ENCODE measurements at places on chromosomes 1 and 21.

DNA sequence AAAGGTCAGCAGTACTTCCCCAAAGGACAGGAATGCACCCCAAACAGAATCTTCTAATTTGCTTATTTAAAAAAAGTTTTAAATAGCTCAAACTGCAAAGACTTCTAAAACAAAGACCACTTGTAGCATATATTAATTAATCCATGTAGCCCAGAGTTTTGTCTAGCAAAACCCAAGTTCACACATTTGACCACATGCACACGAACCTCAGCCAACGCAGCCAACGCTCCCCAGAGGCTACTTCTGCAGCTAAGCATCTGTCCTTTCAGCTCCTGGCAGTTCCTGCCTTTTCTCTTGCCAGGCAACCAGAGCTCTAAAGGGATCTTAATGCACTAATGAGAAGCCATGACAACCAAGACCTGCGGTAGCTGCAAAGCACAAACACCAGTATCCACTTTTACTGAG lies 89.6 kb downstream of the RERE start:
- no peak for DNase-seq

- DNase-seq = peak; percentile 93
These were observed 36.6 kb upstream of the OPRD1 start for GRCh38 chr1:28775121-28775942.

DNA sequence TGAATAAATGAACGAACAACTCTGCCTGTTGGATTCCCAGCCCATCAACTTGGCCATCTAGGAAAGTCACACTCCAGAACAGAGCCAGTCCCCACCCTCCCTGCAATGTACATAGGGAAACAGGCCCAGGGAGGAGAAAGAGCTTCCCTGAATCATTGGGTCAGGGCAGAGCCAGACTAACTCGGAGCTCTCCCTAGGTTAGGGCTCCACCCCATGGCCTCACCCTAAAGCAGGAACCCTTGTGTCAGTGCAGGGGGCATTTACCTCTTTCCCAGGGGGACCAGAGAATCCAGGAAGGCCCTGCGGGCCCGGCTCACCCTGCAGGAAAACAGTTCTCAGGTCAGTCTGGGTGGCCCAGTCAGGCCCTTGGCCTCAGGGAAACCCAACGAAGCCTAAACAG lies 11.6 kb downstream of the COL9A2 start:
- no peak for DNase-seq

DNA sequence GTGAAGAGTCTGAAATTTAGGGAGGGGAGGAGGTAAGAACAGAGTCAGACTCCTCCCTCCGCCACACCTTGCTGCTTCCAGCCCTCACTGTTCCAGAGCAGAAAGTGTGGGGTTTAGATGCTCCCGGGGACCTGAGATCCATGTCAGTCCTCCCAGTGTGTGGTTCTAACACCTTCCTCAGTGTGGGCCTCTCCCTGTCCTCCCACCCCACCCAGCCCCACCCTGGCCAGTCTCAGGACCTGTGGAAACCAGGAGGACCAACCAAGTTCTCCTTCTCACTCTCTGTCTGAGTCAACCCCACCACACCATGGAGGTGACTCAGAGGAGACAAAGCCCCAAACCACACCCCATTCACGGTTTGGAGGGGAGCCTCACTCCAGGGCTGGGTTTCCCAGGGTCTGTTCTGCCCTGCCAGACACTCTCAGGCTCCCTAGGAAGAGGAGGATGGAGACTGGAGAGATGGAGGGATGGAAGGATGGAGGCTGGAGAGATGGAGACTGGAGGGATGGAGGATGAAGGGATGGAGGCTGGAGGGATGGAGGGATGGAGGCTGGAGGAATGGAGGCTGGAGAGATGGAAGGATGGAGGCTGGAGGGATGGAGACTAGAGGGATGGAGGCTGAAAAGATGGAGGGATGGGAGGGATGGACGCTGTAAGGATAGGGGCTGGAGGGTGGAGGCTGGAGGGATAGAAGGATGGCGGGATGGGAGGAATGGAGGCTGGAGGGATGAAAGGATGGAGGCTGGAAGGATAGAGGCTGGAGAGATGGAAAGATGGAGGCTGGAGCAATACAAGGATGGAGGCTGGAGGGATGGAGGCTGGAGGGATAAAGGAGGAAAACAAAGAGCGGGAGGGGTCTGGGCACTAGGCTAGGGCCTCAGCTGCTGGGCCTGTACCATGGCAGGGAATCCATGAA lies 100.9 kb upstream of the RUNX3 start:
- no peak for DNase-seq

- no peak for DNase-seq
These were observed 51.8 kb downstream of the WDR4 start for GRCh38 chr21:42827588-42827987.

GRCh38 chr1:156026588-156026987 lies 5.8 kb upstream of the SSR2 start:
- DNase-seq = no peak

DNA sequence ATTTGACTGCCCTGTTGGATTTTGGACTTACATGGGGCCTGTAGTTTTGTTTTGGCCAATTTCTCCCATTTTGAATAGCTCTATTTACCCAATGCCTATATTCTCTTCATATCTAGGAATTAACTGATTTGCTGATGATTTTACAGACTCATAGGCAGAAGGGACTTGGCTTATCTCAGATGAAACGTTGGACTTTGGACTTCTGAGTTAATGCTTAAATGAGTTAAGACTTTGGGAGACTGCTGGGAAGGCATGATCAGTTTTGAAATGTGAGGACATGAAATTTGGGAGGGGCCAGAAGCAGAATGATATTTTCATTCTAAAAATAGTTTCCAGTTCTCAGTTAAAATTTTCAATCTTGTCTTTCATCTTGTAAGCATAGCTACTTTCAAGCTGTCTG lies 222.3 kb downstream of the COP1 start:
- DNase-seq = peak; percentile 81

DNA sequence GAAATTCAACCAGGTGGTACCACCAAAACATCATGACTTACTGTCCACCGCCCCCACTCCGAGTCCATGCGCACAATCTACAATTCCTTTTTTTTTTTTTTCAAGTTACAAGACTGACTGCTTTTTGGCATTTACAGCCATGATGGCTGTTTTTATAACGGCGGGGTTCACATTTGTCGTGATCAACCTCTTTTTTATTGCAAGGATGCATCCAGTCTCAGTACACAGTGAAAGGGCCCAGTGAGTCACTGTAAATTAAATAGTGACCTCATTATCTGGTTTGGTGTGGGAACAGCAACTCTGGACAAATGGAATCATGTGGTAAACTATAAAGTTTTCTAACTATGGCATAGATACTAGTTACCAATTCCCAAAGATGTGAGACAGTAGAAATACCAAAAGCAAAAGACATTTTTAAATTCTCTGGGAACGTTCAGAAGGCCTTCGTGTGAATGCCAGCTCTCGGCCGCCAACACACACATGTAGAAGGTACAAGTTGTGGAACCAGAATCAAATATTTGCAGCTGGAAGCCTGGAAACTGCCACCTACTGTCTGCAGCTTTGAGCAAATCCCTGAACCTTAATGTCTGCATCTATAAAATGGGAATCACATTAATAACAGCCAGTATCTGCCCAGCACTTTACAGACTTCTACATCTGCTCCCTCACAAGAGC lies 4.9 kb downstream of the GLIS1 start:
- no peak for DNase-seq

DNA sequence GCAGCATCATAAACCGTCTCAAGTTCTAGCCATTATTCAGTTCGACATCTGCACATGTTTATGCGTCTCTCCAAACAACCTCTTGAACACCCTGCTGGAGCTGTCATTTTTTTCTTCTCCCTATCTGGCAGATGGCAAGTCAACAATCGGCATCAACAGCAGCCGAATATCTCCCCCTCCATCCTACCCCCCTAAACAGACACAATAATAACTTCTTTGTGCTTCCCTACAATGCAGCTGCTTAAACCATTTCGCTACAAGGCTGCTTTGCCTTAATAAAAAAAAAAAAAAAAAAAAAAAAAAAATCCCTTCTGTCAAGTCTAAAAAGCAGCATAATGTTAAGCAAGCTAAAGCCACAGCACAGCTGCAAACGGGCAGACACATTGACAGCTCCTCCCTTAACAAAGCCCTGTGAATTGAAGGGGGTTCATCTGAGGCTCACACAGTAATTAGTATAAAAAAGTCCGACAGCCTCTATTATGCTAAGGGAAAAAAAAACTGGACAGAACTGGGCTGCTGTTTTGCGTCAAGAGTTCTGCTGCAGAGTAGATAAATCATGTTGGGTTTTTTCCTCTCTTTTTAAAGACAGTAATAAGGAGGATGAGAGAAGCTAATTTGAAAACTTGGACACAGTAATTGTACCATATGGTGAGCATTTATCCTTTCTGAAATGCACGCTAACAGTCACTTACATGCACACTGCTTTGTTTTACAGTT lies 136.4 kb downstream of the AKT3 start:
- peak; percentile 16 for DNase-seq

DNA sequence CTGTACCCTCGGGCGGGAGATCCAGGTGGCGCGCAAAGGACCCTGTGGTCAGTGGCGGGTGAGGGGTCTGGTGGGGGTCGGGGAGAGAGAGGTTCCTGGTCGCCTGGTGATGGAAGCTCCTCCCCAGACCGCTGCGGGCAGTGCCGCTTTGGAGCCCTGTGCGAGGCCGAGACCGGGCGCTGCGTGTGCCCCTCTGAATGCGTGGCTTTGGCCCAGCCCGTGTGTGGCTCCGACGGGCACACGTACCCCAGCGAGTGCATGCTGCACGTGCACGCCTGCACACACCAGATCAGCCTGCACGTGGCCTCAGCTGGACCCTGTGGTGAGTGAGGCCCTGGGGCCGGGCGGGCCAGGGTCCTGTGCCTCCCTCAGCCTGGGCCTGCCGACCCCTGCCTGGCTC lies 23.5 kb downstream of the AGRN start:
- no peak for DNase-seq

GRCh38 chr1:158077411-158078256 lies 84.2 kb downstream of the KIRREL1 start:
- DNase-seq = no peak

- peak; percentile 91 for DNase-seq
These were observed at the start of gene SH3D21 for GRCh38 chr1:36306210-36306901. Gene SH3D21, plus strand, starts transcription at chr1:36306368. Its CDS starts 53 bp downstream, at chr1:36306421.

- DNase-seq = no peak
These were observed 14.3 kb downstream of the SDHB start for GRCh38 chr1:17039522-17039921.

DNA sequence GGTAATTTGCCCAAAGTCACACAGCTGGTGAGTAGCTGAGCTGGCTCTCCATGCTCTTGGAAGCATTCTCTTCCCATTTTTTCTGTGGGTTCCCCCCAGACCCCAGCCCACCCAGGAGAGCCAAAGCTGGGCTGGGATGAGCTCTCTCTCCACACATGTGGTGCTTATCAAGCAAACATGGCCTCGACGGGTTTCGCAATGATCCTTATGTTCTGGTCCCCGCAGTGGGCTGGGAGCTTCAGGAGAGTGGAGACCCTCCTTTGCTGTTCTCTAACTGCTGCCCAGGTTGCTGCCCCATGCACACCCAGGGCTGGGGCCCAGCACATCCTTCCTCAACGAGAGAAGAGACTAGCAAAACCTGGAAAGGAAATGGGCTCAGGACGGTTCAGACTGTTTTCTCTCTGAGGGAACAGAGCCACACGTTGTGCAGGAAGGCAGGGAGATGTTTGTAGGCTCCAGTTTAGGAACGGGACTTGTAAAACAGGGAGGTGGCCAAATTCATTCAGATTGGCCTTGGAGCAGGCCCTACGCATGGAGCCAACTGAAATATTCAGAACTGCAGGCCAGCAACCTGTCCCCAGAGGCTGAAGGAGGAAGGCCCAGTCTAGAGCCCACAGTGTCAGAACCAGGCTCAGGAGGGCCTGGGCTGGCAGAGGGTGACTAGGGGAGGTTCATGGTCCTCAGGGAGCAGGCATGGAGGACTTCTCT lies 27.2 kb upstream of the CSF1 start:
- no peak for DNase-seq

- no peak for DNase-seq
These were observed 12.3 kb downstream of the BARHL2 start for GRCh38 chr1:90704817-90705216.

- peak; percentile 23 for DNase-seq
These were observed at the start of gene LRRC52 for GRCh38 chr1:165543532-165544438. Gene LRRC52, plus strand, starts transcription at chr1:165544000. Its CDS starts 297 bp downstream, at chr1:165544297.

DNA sequence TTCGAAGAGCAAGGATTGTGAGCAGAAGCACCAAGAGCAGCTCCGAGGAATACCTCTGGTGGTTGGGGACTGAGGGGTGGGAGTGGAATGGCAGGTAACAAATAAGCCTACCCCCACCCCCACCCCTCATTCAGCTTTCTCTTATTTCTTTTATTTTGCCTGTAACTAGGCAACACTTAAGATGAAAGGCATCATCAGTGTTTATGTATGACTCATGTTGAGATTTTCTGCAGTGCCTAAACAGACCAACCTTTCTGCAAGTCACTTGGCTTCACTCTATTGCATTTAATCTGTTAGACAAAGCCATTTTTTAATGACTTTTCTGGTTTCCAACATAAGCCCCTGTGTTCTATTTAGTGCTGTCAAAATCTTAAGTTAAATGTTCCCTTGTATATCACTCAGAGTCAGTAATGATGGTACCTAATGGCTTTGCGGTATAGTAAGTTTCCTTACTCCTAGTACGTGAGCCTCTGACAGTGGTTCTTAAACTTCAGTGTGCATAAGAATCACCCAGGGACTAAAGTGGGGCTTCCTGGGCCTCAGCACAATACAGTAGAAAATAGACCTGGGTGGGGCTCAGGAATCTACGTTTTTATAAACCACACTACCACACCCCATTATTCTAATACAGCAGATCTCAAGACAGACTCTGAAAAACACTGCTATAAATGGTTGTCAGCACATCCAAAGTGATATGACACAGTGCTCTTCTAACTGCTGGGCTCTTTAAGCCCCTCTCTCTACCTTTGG lies 19.9 kb downstream of the CASQ2 start:
- DNase-seq = peak; percentile 8

DNA sequence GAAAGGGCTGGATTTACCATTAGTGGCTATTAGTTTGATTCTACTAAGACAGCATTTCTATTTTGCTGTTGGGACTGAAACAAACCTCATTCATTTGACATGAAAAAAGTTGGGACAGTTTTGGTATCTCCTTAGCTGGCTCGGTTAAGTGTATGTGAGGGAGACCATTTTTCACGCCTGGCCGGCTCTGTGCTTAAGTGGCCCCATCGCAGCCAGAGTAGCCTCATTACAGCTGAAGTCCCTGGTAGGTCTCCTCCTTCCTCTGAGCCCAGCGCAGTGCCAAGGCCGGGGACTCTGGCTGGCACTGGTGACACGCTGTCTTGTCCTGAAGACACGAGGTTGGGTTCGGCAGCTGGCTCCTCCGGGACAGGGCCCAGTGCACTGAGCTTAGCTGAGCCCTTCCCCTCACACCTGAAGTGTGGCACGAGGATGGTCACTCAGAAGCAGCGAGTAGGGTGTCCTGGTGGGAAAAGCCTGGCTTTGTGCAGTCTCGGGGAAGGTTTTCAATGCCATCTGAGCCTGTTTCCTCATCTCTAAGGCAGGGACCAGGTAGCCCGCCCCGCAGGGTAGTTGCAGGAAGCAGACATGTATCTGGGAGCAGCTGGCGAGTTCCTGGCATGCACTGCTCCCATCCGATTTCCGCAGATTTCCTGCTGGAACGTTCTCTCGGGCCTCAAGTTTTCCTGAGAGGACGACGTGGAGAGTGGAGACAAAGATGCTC lies 196.5 kb downstream of the DYRK1A start:
- no peak for DNase-seq

All from small intestine (tissue), 16 donors.